Activated CD8-positive, alpha-beta memory T cell treated with anti-CD3 and anti-CD28 coated beads for 1 hour (primary cell): ENCODE measurements at places on chromosomes 3 and 15.

- DNase-seq, result no peak
These were observed 22.5 kb downstream of the KCTD6 start for GRCh38 chr3:58514405-58514804.

- no peak for DNase-seq
These were observed 45.2 kb upstream of the TJP1 start for GRCh38 chr15:29867241-29868000.

DNA sequence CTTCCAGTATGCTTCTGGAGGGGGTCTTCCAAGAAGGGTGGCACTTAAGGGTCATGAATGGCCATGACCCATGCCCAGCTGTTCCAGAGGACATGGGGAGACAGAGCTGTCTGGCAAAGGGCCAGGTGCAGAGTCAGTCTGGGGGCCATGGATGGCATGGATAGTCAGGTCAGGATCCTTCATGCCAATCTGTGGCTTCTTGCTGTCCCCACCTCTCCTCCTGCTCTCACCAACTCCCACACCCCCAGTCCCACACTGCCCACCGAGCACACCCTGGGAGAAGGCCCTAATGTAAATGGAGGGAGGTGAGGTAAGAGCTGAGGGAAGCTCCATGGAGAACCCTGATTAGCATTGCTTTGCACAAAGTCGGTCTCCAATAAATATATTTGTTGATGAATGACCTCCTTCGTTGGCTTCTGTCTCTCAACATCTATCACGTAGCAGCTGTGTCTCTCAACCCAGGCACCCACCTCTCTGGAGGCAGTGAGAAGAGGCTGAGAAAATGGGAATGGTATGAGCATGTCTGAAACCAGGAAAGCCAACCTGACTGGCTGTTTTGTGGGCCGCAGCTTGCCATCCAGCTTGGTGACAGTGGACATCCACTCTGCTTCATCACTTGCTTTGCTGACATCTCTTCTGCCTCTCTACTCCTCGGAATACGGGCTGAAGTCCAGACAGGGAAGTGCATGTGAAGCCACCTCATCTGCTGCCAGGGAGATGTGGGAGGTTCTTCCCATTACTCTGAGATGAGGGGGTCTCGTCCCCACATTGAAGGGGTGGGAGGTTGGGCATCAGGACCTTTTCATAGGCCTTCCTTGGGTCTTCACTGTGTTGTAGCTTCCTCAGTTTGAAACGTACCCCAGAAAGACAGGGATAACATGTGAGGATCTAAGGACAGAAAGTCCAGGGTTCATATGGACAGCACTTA is 37.7 kb upstream of the RAB6B start:
- DNase-seq, result no peak

- no peak for DNase-seq
These were observed 424.0 kb downstream of the MCTP2 start for GRCh38 chr15:94655249-94655880.

DNA sequence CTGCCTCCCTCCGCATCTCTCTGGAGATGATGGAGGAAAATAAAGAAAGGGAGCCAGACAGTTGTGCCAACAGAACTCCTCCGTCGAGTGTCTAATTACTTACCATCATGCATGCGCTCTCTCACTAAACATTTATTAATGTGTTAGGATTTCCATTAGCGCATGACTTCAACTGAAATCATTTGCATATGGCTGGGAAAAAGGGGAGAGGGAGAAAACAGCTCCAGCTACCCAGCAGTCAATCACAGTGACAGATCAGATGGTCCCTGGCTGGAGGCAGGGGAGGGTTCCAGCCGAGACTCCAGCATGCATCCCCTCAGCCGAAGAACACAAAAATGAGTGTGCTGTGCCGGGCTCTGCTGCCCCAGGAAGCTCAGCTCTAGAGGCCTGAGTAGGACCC is 6.8 kb upstream of the RHO start:
- DNase-seq, result no peak

GRCh38 chr3:48301800-48302166 is 31.7 kb downstream of the SPINK8 start:
- no peak for DNase-seq

DNA sequence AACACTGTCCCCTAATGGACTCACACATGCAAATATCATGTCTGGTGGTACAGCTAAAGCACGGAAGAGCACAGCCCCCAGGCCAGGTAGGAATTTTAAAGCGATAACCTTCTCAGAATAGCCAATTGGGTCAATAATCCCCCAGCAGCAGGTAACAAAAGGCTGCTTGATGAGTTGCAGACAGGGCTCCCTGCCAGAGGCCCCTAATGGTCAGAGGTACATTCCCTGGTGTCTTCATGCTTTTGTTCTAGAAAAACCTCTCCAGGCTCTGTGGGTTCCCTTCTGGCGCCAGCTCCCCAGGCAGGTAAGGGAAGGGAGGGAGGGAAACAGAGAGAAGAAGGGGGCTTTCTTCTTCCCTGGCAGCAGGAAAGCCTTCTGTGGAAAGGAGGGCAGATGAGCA is 43.4 kb upstream of the PRTG start:
- no peak for DNase-seq

DNA sequence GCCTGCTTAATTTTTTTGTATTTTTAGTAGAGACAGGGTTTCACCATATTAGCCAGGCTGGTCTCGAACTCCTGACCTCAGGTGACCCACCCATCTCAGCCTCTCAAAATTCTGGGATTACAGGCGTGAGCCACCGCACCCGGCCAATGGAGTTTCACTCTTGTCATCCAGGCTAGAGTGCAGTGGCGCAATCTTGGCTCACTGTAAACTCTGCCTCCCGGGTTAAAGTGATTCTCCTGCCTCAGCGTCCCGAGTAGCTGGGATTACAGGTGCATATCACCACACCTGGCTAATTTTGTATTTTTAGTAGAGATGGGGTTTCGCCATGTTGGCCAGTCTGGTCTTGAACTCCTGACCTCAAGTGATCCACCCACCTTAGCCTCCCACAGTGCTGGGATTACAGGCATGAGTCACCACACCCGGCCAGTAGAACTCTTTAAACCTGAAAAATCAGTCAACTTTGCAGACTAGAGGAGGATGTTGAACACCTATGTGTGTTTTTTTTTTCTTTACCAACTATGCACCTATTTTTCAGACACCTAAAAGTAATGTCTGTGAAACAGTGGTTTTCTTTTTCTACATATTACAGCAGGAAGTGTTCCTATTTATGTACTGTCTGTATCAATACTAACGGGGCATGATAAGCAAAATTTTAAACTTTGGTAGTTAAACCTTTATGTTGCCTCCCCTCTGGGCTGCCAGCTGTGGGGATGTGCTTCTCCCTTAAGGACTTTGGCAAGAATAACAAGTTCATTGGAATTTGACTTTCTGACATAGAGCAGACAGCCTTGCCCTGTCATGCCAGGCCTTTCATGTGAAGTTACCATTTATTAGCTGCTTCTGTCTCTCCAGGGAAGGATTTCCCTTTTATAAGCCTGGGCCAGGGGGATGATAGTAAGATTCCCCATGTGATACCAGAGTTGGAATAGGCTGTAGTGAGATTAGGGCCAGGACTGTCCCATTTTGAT is 8.1 kb downstream of the ARIH2 start:
- no peak for DNase-seq

DNA sequence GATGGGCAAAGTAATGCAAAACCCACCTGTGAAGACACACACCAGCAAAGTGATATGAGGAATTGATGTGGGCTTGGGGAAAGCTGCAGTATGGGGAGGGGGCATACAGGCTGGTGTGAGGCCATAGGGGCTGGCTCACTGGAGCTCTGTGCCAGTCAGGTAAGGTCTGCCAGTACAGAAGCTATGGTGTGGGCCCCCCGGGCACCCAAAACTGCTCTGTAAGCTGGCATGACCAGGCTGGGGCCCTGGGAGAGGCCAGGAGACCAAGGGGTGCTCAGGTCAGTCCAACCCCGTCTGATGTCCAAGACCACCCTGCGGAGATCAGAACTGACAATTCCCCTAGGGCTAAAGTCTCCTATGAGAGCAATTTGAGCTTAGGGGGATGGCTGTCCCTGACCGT is 163.1 kb downstream of the KCNMB2 start:
- DNase-seq, result no peak
